Fibroblast of gingiva (primary cell): ENCODE measurements at places on chromosomes 16 and 17.

DNA sequence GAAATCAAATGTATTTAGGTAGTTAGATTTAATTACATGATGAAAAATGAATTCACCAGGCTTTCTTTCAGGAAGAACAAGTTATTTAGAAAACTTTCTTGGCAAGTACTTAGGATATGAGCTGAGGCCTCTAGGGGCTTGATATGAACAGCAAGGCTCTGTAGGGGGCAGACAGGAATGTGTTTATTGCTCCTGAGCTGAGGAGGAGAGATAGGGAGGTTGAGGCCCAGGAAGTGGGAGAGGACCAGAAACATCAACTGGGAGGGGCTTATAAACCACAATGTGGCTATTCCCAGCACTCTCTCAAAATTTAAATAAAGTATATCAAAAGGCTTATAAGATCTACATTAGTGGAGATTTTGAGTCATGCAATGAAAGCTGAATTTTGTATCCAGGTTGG lies 154.0 kb upstream of the MAF start:
- no peak for DNase-seq

GRCh38 chr17:4074831-4075495 lies 67.9 kb downstream of the ZZEF1 start:
- peak; percentile 42 for DNase-seq

GRCh38 chr16:3793161-3793576 lies 75.8 kb upstream of the TRAP1 start:
- peak; percentile 47 for DNase-seq

DNA sequence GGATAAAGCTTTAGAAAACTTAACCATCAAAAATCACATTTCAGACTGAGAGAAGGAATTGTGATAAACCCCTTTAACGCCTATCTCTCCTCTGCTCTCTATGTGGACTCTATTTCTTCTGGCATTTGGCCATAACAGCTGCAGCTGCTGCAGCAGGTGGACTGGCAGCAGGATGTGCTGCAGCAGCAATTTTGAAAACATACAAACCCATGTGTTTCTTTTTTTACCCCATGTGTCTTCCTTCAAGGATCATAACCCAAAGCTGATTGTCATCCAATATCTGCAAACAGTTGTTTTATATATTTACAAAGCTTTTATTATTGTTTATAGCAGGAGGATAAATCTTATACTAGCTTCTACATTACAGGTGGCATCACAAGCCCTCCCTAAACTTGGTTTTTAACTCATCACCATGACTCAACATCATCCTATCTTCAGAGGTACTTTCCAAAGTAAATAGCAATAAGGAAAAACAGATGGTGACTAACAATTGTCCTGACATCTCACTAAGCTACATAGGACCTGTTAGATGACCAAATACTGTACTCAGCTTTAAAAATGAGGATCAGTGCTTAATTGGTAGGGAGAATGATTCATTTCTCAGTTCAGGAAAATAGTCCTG lies 14.5 kb upstream of the KRTAP9-2 start:
- peak; percentile 40 for DNase-seq

GRCh38 chr16:15576960-15577958 lies 65.7 kb downstream of the MARF1 start:
- no peak for DNase-seq

DNA sequence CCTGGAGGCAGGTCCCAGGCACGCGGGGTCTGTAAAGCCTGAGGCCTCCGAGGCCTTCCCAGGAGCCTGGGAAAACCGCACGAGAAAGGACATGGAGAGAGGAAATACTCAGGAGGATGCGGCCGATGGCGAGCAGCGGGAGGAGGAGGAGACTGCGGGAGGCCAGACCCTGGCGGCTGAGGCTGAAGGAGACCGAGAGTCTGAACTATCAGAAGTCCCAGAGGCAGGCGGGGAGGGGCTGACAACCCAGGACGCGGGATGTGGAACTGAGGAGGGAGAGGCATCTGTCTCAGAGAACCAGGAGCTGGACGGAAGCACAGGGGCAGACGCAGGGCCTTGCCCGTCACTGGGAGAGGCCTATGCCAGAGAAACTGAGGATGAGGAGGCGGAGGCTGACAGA lies 2.4 kb downstream of the APOBR start:
- DNase-seq: no peak

- DNase-seq: no peak
These were observed 794 bp downstream of the TMEM235 start for GRCh38 chr17:78231991-78232858.

DNA sequence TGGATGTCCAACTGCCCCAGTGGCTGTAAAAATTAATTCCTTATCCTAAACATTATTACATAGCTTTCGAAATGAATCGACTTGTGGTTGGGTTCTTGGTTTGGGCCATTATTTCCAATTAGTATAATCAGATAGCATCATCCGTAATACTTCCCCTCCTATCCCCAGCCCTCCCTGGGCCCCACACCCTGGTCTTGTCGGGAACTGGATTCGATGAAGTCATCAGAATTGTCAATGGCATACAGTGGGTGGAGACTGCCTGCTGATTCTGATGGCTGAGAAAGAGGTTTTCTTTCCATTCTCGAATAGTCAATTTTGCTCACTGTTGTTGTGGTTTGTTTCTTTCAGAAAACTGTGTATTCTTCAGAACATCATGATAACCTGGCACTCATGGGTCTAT lies 395.1 kb downstream of the SEC14L1 start:
- DNase-seq: no peak

- no peak for DNase-seq
These were observed 19.5 kb downstream of the RAP1GAP2 start for GRCh38 chr17:2815781-2816185.

- DNase-seq: no peak
These were observed 334.7 kb downstream of the SOX9 start for GRCh38 chr17:72455562-72455961.

DNA sequence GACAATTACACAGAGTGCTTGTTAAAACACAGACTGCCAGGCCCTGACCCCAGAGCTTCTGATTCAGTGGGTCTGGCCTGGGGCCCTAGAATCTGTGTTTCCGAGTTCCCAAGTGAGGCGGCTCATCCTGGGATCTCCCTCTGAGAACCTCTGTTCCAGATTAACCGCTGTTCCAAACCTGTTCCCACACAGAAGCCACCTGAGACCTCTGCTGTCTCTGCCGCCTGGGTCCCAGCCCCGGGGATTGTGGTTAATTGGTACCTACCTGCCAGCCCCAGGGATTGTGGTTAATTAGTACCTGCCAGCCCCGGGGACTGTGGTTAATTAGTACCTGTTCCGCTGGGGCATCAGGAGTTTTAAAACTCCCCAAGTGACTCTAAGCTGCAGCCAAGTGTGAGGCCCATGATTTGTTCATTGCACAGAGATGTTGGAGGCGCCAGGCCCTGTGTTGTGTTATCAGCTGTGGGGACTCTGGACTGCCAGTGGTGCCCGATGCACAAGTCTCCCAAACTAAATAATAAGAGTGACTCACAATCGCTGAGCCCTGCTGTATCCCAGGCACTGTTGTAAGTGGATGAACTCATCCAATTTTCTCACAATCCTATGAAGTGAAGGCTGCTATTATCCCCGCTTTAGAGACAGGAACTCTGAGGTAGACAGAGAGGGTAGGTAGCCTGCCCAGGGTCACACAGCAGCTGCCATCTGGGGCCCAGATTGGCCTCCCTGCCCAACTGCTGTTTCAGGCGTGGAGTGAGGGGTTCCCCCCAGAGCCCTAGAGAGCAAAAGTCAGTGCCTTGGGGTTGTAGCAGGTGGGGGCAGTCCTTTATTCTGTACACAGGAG lies 219.7 kb downstream of the IRF8 start:
- no peak for DNase-seq

GRCh38 chr16:88196471-88197400 lies 186.0 kb upstream of the ZNF469 start:
- DNase-seq: no peak

- no peak for DNase-seq
These were observed 567 bp downstream of the HSD17B1 start for GRCh38 chr17:42553161-42553818.

GRCh38 chr16:49548325-49548970 lies 174.8 kb downstream of the C16orf78 start:
- DNase-seq: no peak

DNA sequence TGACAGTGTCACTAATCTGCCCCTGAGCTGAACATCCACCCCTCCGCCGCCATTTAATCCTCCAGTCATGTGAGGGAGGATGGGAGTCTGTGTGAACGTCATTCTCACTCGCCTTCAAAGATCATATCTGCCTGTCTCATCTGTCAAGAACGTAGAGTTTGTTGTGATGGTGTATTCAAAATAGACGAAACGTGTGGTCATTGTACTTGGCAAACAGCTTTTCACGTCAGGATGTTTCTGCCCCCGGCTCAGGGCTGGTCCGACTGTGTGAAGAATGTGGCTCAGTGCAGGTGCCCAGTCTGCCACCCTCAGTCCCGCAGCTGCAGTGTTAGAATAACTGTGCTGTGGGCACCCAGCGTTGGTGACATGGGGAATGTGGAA lies 148.0 kb downstream of the KCNJ12 start:
- no peak for DNase-seq

- no peak for DNase-seq
These were observed 421.1 kb upstream of the C16orf82 start for GRCh38 chr16:26645614-26646013.

- no peak for DNase-seq
These were observed 11.4 kb downstream of the CDC42EP4 start for GRCh38 chr17:73300392-73300791.

DNA sequence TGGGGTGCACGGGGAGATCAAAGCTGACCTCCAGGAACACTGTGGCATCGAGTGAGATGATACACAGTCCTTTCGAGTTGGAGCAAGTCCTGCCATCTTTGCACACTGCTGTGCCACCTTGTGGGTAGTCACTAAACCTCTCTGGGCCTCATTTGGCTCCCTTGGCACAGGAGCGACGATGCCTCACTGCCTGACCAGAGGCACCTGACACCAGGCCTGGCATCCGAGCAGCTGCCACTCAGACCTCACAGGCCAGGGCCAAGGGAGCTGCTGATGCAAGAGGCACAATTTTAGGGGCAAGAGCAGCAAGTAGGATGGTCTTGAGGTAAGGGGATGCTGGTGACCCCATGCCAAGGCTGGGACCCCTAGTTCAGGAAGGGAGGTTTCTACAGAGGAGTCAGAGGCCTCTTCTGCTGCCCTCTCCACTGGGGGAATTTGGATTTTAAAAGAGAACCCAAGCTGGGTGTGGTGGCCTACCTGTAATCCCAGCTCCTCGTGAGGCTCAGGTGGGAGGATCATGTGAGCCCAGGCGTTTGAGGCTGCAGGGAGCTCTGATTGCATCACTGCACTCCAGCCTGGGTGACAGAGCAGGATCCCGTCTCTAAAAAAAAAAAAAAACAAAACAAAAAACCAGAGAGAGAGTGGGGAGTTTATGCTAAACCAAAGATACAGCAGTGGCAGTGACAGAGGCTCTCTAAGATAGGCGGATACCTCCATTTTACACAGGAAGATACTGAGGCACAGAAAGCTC lies 6.7 kb upstream of the ADGRG1 start:
- no peak for DNase-seq

- no peak for DNase-seq
These were observed 214.6 kb downstream of the SNX29 start for GRCh38 chr16:12191102-12191501.

GRCh38 chr16:70391881-70392481 lies 45.3 kb downstream of the DDX19A start:
- peak; percentile 84 for DNase-seq

DNA sequence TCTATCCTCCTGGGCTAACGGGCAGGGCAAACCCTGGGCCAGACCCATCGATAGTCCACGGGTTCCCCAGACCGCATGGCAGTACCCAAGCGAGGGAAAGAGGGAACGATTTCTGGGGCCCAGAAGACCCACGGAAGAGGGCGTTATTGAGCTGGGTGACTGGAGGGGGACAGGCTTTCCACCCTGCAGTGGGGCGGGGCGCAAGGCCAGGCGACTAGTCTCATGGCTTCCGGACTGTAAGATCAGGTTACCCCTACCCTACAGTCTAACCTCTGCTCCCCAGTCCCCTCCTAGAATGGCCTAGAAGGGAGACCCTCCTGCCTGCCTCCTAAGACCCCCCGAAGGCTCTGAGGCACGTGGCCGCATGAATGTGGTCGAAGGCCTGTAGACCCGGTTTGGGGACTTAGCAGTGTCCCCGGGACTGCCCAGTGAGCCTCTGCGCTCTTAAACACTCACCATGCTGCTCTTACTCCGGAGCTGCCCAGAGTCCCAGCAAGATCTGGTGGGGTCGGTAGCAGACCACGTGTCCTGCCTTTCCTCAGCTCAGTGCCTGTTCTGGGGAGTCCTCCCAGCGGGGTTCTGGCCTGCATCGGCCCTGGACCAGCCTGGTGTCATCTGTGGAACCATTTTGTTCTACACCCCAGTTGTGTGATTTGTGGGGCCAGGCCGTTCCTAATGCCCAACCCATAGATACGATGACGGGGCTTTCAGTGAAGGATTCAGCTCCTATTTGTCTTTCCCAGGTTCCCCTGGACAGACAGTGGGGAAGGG lies 13.2 kb upstream of the AURKB start:
- peak; percentile 63 for DNase-seq

DNA sequence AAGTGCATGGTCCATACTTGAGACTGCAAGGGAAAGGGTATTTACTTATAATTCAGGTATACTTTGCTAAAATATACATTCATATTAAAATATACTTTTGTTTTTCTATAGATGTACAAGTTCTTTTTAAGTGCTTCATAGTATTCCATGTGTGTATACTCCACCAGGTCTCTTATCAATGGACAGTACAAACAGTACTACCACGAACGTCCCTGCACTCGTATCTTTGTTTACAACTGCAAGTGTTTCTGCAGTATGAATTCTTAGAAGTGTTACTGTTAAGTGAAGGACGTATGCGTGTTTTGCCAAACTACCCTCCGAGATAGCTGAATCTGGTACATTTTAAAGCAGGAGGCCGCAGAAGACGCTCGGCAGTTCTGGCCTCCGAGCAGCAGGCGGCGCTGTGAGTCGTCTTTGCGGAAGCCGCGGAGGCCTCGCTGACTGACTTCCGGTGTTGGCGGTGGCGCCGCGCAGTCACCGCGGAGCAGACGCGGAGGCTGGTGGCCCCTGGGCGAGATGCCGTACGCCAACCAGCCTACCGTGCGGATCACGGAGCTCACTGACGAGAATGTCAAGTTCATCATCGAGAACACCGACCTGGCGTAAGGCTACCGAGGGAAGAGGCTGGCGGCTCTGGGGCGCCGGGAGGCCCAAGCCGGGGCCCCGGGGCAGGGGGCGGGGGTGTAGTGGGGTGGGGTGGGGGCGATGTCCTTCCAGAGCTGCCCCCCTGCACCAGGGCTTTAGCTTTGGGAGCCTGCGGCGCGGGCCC lies at the start of gene POLR2C:
POLR2C (plus strand) TSS at position 471 of the 769 bp plus-strand sequence; CDS start at position 517, 46 bp downstream.
- peak; percentile 84 for DNase-seq

GRCh38 chr17:78997231-78997741 lies 12.3 kb downstream of the CANT1 start:
- DNase-seq: no peak

GRCh38 chr16:69424935-69425784 lies 741 bp downstream of the CYB5B start:
- DNase-seq: no peak

DNA sequence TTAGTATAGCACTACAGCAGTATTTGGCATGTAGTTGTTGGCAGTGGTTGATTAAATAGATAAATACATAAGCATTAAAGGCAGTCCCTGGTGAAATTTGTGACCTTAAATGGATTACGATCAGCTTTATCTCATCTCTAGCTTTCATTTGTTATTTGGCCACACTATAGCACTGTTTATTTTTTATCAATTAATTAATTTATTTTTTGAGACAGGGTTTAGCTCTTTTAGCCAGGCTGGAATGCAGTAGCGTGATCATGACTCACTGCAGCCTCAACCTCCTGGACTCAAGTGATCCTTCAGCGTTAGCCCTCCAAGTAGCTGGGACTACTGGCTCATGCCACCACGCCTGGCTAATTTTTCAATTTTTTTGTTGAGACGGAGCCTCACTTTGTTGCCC lies 18.7 kb upstream of the ARHGAP17 start:
- peak; percentile 59 for DNase-seq
